ENCODE measurements at places on chromosomes 3 and 15.

DNA sequence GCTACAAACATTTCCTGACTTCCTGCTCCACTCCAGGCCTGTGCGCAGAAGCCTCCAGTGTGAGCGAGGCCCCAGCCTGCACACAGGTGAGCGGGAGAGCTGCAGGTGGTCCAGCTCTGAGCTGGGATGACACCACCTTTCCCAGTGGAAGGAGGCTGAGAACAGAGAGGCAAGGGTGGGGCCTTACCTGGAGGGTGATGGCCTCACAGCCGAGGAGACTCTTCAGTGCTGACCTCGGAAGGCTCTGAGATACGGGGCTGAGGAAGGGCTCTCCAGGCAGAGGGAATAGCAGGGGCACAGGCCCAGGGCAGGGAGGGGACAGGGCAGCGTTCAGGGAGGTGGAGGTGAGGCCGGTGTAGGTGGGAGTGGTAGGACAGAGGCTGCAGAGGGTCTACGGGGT lies 70.8 kb downstream of the EFCAB12 start:
- DNase-seq, result no peak

- DNase-seq, result no peak
These were observed 49.2 kb downstream of the LDHAL6B start for GRCh38 chr15:59255680-59256336.

DNA sequence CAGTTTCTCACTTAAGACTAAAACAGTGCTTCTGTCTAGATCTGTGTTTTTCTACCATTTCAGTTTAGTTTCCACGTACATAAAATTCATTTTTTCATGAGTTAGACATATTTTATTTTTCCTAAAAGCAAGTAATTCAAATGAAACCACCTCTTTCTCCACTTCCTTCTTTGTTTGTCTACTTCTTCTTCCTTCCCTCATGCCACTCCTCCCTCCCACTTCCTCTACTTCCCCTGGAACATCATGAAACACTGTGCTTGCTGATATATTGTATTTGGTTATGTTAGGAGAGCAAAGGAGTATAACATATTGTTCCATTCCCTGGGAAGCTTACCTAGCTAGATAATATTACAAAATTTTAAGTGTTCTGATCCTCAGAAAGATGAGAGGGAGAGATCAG lies 36.7 kb upstream of the GOLGA8B start:
- DNase-seq, result no peak

DNA sequence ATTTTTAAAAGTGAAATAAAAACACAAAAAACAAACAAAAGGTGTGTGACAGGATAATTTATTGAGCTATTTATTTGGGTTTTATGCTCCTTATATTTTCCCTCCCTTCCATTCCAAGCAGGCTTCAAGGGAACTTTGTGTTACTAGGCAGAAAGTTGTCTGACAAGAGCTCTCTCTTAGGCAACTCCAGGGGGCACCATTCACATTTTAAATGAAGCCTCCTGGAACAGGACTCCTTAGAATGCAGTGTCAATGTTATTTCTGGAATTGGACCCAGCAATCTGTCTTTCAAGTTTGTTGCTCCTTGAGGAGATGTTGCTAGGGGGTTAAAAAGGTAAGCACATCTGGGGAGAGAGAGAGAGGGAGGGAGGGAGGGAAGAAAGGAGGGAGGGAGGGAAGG lies 5.4 kb upstream of the RFX7 start:
- DNase-seq, result no peak

DNA sequence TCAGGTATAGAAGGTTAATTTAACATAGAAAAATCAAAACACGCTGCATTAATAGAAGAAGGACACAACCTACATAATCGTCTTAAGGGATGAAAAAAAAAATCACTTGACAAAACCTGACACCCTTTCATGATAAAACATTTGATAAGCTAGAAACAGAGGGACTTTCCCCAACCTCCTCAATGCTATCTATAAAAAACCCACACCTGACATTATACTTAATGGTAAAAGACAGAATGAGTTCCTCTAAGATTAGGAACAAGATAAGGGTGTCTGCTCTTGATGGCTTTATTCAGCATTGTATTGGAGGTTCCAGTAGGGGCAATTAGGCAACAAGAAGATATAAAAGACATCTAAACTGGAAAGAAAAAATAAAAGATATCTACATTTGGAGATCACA lies 69.9 kb upstream of the KBTBD8 start:
- DNase-seq, result no peak

- no peak for DNase-seq
These were observed 231.8 kb downstream of the UACA start for GRCh38 chr15:70531576-70531975.

GRCh38 chr15:100116416-100117190 lies 225.2 kb downstream of the ADAMTS17 start:
- no peak for DNase-seq

- no peak for DNase-seq
These were observed 142.7 kb downstream of the ALDH1A2 start for GRCh38 chr15:57922776-57923175.

- no peak for DNase-seq
These were observed 188.9 kb upstream of the MEIS2 start for GRCh38 chr15:37289109-37289765.

DNA sequence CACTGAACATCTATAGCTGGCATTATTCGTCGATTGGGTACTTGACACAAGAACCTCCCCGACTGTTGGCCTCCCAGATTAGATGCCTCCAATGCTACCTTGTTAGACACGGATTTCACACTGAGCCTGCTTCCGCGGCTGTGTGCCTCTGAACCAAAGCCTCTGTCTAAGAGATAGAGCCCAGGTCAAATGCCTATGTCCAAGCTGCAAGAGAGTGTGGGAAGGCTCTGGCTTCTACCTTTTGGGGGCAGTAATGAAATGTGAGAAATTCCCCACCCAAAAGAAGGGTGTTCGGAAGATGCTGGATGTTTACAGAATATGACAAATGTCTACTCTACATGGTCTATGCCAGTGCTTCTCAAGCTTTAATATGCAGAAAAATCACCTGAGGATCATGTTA lies 2.0 kb upstream of the RPUSD2 start:
- DNase-seq, result no peak
